ENCODE measurements at places on chromosomes 1 and 21. TPM values are rescaled to one million over a fixed set of nuclear protein-coding genes. Genes with fewer than 3 reads are reported as not detected.

The CCDC185 gene
- total RNA-seq = not detected

The PCP4 gene
- not detected for total RNA-seq

The UAP1 gene
- 18.0 TPM for total RNA-seq

The CRYAA gene
- total RNA-seq = not detected

The TMEM52 gene
- total RNA-seq = not detected

The C4BPB gene
- total RNA-seq = 1.3 TPM

The FCRL6 gene
- 0.15 TPM for total RNA-seq

GRCh38 chr1:209769171-209769904, 13.5 kb downstream of the TRAF3IP3 start:
- H3K27me3 ChIP-seq = no peaks in the 10 kb centered on the region
- peak overlapping the region; percentile 88 for H3K4me3 ChIP-seq
- DNase-seq = no peak
- H3K27ac ChIP-seq = peak overlapping the region; percentile 83

GRCh38 chr1:145855426-145855948, 3.4 kb downstream of the PIAS3 start:
- H3K4me1 ChIP-seq = peaks cover 7% of the 10 kb centered on the region
- no peaks in the 10 kb centered on the region for H3K36me3 ChIP-seq
- no peak for DNase-seq
- H3K27ac ChIP-seq = no peak overlapping the region
- no peaks in the 10 kb centered on the region for H3K27me3 ChIP-seq
- H3K4me3 ChIP-seq = no peak overlapping the region

GRCh38 chr1:90753556-90753955, 36.5 kb upstream of the BARHL2 start:
- no peak for DNase-seq
- no peak overlapping the region for H3K27ac ChIP-seq
- H3K4me1 ChIP-seq = no peaks in the 10 kb centered on the region
- no peak overlapping the region for H3K4me3 ChIP-seq
- H3K36me3 ChIP-seq = no peaks in the 10 kb centered on the region
- no peaks in the 10 kb centered on the region for H3K27me3 ChIP-seq

GRCh38 chr1:204321665-204322064, 38.1 kb downstream of the PLEKHA6 start:
- no peaks in the 10 kb centered on the region for H3K4me1 ChIP-seq
- no peak for DNase-seq
- no peak overlapping the region for H3K27ac ChIP-seq
- no peaks in the 10 kb centered on the region for H3K36me3 ChIP-seq
- H3K27me3 ChIP-seq = no peaks in the 10 kb centered on the region

- no peaks in the 10 kb centered on the region for H3K36me3 ChIP-seq
- H3K27me3 ChIP-seq = no peaks in the 10 kb centered on the region
- no peak overlapping the region for H3K4me3 ChIP-seq
Measured at GRCh38 chr1:162840250-162840839, 20.6 kb downstream of the CCDC190 start.

GRCh38 chr1:86505564-86505902, 36.8 kb downstream of the CLCA1 start:
- peaks cover 8% of the 10 kb centered on the region for H3K4me1 ChIP-seq
- H3K27ac ChIP-seq = no peak overlapping the region
- H3K36me3 ChIP-seq = no peaks in the 10 kb centered on the region
- DNase-seq = no peak
- H3K4me3 ChIP-seq = no peak overlapping the region

DNA sequence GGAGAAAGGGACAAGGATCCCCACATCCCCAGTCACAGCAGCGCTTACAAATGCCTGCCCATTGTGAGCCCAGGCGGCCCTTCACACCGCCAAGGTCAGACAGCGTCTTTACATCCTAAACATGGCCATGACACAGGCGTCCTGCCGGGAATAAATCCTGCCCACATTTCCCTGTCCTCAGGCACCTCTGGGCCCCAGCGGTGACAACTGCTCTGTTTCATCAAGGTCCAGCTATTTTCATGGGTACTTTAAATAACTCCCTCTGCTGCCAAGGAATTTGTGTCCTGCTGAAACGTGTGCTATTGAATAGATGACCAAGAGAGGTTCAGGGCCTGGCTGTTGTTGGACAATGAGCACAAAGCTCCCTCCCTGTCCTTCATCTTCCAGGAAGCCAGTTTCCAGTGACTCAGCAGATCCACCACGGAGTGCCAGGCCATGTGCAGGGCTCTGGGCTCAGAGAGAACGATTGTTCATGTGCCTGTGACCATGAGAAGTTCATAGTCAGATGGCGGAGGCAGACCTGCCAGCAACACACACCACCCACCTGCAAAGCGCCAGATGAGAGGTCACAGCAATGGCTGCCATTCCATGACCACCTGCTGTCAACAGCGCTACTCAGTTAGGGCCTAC, 195.8 kb downstream of the MATN1 start:
- no peaks in the 10 kb centered on the region for H3K27me3 ChIP-seq
- no peak overlapping the region for H3K4me3 ChIP-seq
- no peaks in the 10 kb centered on the region for H3K36me3 ChIP-seq
- H3K27ac ChIP-seq = no peak overlapping the region

DNA sequence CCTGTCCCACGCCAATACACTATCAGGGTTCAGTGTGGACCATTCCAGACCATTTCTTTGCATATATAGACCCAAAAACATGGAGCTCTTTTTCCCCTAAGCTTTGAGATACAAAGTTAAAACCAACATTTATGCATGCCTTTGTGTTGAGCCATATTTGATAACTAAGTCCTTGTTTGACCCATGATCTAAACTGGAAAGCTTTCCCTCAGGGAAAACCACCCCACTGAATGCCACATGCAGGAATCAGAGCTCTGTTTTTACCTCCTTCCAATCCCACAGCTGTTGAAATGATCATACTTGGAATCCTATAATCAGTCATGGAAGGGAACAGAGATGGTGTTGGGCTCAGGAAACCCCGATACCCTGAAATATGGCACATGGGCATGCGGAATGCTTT, 14.8 kb upstream of the SLC45A1 start:
- H3K36me3 ChIP-seq = no peaks in the 10 kb centered on the region
- no peaks in the 10 kb centered on the region for H3K4me1 ChIP-seq
- no peaks in the 10 kb centered on the region for H3K27me3 ChIP-seq
- no peak for DNase-seq
- H3K4me3 ChIP-seq = no peak overlapping the region

GRCh38 chr1:232381394-232382100, 248.4 kb downstream of the SIPA1L2 start:
- H3K36me3 ChIP-seq = no peaks in the 10 kb centered on the region
- H3K27ac ChIP-seq = no peak overlapping the region
- no peaks in the 10 kb centered on the region for H3K4me1 ChIP-seq
- no peaks in the 10 kb centered on the region for H3K27me3 ChIP-seq
- H3K4me3 ChIP-seq = no peak overlapping the region
- DNase-seq = no peak

- DNase-seq = no peak
- no peak overlapping the region for H3K4me3 ChIP-seq
- no peak overlapping the region for H3K27ac ChIP-seq
- no peaks in the 10 kb centered on the region for H3K4me1 ChIP-seq
- H3K27me3 ChIP-seq = no peaks in the 10 kb centered on the region
Measured at GRCh38 chr21:43797415-43797814, 8.0 kb downstream of the RRP1 start.

DNA sequence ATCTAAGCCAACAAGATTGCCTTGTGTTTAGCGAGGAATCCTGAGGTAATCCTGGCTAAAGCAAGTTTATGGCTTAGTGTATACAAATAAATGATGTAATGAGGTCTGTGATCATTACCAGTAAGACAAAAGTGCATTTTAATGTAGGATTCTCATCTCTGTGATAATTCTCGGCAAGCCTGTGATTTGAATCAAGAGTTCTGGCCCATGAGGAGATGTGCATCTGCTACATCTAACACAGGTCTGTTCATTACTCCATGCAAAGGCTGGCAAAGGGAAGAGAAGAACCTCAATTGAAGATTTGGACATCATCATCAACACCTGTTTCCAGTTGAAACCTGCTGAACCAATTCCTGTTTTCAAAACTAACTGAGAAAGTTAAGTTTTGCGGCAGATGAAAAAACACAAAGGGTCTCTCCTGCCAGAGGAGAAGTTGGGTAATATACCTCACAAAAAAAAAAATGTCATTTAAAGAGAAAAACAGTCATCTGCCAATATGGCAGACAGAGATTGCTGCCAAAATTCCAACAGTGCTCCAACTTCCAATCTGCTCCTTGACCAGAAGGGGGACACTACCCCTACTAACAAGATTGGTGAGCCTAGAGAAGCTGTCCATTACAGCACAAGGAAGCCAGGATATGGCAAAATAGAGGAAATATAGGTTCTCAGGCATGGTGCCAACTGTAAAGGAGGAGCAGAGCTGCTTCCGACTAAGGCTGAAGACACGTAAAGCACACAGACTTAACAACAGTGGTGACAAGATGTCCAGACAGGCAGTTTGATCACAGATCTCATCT, 453.7 kb downstream of the TTLL7 start:
- H3K27ac ChIP-seq = no peak overlapping the region
- no peaks in the 10 kb centered on the region for H3K4me1 ChIP-seq
- H3K4me3 ChIP-seq = no peak overlapping the region
- no peak for DNase-seq
- H3K36me3 ChIP-seq = no peaks in the 10 kb centered on the region

- H3K36me3 ChIP-seq = no peaks in the 10 kb centered on the region
- no peaks in the 10 kb centered on the region for H3K27me3 ChIP-seq
- H3K4me1 ChIP-seq = no peaks in the 10 kb centered on the region
- DNase-seq = no peak
- H3K4me3 ChIP-seq = no peak overlapping the region
Measured at GRCh38 chr1:54986025-54986424, 5.6 kb downstream of the TMEM61 start.

DNA sequence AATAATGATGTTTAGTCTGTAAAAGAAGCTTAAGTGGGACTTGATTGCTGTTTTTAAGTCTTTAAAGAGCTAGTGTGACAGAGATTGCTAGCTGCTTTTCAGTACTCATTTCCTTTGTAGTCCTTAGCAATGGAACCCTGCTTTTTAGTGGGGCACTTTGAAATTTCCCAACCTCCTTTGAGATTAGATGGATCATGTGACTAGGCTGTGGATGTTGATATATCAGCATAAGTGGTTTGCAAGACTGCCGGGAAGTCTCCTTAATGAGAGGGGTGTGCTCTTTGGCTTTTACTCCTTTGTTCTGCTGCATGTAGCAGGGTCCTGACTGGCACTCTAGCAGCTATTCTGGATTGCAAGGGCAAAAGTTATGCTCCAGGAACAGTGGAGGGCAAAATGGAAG, 11.2 kb upstream of the RCOR3 start:
- H3K36me3 ChIP-seq = no peaks in the 10 kb centered on the region
- H3K4me3 ChIP-seq = no peak overlapping the region
- DNase-seq = no peak
- no peak overlapping the region for H3K27ac ChIP-seq
- H3K4me1 ChIP-seq = no peaks in the 10 kb centered on the region

- no peak overlapping the region for H3K4me3 ChIP-seq
- H3K36me3 ChIP-seq = no peaks in the 10 kb centered on the region
- no peaks in the 10 kb centered on the region for H3K4me1 ChIP-seq
- no peaks in the 10 kb centered on the region for H3K27me3 ChIP-seq
- no peak for DNase-seq
Measured at GRCh38 chr1:241637046-241637590, 3.1 kb downstream of the CHML start.

DNA sequence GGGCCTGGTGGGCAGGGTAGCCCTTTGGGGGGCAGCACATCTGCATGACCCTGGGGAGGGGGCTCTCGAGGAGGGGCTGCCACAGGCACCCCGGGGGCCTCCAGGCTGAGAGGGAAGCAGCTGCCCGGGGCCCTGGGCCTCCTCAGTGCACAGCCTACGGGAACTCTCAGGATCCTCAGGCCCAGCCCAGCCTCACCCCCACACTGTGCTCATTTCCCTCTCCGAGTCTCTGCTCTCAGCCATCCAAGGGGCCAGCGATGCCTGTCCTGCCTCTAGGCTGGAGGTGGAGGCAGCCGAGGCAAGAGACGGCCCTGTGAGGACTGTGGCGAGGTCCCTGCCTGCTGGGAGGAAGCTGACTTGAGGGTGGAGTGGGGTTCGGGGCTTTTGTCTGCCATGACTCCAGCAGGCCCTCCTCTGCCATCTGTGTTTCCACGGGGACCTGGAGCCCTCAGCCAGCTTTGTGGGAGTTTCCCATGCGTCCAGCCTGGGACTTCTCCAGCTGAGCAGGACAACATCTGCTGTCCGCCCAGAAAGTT, 7.2 kb upstream of the PLEKHG5 start:
- H3K4me3 ChIP-seq = no peak overlapping the region
- peaks cover 24% of the 10 kb centered on the region for H3K4me1 ChIP-seq
- H3K27me3 ChIP-seq = no peaks in the 10 kb centered on the region
- H3K36me3 ChIP-seq = no peaks in the 10 kb centered on the region

DNA sequence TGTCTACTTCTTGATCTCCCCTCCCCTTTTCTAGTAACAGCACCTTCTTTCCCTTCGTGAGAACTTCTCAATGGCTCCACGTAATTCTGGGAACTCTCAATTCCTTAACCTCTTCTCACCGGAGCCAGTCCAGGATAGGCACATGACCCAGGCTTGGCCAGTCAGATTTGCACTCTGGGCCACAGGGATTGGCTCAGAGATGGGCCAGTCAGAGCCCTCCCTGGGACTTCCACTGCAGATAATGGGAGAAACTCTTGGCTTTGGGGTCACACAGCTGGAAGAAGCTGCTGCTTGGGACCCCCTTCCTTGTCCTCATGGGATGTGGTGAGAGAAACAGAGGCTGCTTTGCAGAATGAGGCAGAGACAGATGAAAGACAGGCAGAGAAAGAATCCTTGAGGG, 302.3 kb downstream of the PTPRU start:
- H3K36me3 ChIP-seq = no peaks in the 10 kb centered on the region
- H3K4me1 ChIP-seq = no peaks in the 10 kb centered on the region
- H3K27me3 ChIP-seq = no peaks in the 10 kb centered on the region
- DNase-seq = no peak

GRCh38 chr1:116478621-116479020, 92.2 kb downstream of the CD58 start:
- no peak overlapping the region for H3K27ac ChIP-seq
- no peak for DNase-seq
- no peak overlapping the region for H3K4me3 ChIP-seq
- H3K27me3 ChIP-seq = no peaks in the 10 kb centered on the region
- H3K4me1 ChIP-seq = no peaks in the 10 kb centered on the region
- no peaks in the 10 kb centered on the region for H3K36me3 ChIP-seq

DNA sequence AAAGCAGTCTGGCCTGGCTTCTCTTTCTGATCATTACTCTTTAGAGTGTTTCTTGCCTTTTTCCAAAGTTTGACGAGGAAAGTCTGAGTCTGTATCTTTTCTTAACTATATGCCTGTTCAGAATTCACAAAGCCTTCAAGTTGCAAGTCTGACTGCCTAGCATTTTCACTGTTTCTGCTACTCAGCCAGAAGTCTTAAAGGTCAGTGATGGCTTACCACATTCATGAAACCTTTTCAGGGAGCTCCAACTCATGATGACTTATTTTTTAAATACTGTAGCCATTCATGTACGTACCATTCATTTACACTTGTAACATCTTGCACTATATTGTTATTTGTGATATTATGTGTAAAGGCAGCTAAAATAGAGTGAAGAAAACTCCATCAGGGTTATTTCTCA, 58.2 kb downstream of the TNFSF4 start:
- H3K27ac ChIP-seq = no peak overlapping the region
- no peaks in the 10 kb centered on the region for H3K36me3 ChIP-seq
- DNase-seq = no peak
- H3K4me1 ChIP-seq = no peaks in the 10 kb centered on the region
- no peaks in the 10 kb centered on the region for H3K27me3 ChIP-seq
